Activated naive CD4-positive, alpha-beta T cell (primary cell): ENCODE measurements at places on chromosomes 11 and 22.
A peak's percentile ranks its signal among the peaks of the same experiment; 100 is the strongest.

- DNase-seq: no peak
These were observed 19.8 kb upstream of the SLC29A2 start for GRCh38 chr11:66391322-66391721.

DNA sequence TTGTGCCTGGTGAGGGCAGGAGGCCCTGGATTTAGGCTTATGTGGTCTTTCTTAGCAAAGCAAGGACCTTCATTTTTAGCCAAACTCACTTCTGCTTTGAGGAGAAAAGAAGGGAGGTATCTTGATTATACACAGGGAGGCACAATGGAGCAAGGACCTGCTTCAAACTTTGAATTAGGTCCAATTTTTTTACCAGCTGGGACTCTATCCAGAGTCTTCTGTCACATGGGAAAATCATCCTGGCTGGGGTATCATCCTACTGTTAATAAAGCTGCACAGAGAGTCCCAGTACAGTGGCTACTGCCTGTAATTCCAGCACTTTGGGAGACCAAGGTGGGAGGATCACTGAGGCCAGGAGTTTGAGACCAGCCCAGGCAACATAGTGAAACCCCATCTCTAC is 87.8 kb downstream of the CWC15 start:
- DNase-seq: no peak

DNA sequence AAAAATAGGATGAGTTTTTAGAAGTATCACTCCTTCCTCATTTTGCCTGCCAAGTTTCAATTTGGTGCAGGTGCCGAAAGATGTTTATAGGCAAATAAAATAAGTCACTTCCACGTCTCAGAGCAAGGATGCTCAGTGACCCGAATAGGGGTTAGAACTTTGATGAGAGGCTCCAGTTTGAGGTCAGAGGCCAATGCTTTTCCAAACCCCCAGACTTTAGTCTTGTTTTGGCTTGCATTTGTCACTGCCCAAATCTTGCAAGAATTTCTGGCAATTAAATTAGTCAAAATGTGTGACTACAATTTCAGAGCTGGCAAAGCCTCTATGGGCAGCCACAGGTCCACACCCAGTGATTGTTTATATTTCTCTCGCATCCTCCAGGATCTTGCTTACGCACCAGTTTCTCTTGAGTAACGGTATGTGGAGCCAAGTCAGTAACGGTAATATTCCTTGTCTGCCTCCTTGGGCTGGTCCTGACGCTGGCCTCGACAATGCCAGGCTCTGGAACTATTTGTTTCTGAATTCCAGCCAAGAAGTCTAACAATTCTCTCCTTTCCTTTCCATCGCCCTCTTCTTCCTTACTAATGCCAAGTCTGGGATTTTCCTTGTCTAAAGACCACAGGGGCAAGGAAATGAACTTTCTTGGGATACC is 9.9 kb upstream of the NUP160 start:
- no peak for DNase-seq

DNA sequence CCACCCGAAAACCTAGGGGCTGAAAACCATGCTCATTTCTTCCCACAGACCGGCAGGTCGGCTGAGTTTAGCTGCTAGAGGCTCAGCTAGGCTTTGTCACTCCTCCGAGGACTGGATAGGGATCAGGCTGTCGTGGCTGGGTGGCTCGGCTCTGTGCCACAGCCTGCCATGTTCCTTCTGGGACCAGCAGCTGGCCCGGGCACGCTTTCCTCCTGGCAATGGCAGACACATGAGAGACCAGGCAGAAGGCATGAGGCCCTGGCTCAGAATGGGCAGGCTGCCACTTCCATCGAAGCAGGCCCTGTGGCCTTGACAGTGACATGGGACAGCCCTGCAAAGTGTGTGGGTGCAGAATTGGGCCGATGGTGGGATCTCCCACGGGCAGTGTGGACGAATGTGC is 20.9 kb downstream of the PARVG start:
- DNase-seq: no peak

GRCh38 chr22:17307566-17307965 is 61.7 kb upstream of the CECR2 start:
- DNase-seq: no peak

DNA sequence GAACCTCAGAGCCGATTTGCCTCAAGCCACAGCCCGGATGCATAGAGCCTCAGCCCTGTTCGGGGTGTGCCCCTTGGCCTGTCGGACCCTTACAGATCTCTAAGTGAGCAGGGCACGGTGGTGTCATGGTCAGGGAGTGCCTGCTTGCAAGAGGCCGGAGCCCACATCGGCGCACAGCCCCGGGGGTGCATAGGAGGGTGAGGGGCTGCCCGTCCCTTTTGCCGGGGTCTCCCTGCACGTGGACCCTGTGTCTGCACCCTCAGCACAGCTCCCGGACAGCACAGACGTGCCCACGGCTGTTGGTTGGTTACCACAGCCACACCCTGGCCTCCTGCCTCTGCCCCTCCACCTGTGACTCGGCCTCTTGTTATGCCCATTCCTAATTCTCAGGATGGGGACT is 6.5 kb downstream of the RAB36 start:
- no peak for DNase-seq

DNA sequence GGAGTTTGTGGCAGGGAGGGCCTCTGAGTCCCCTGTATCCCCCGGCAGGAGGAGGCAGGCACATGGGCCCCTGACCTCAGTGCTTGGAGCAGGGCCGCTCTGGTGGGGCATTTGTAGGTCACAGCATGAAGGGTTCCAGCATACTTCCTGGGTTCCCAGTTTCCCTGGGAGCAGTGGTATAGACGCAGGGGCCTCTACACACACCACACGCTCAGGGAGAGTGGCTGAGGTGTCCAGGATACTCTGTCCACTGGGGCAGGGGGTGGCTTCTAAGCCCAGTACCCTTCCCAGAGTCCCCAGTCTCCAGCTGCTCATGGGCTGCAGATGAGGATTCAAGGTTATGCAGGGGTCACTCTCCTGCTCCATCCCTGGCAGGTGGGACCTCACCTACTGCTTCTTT is 6.1 kb downstream of the LSP1 start:
- no peak for DNase-seq

GRCh38 chr11:20000351-20001134 is 159.7 kb downstream of the DBX1 start:
- no peak for DNase-seq

DNA sequence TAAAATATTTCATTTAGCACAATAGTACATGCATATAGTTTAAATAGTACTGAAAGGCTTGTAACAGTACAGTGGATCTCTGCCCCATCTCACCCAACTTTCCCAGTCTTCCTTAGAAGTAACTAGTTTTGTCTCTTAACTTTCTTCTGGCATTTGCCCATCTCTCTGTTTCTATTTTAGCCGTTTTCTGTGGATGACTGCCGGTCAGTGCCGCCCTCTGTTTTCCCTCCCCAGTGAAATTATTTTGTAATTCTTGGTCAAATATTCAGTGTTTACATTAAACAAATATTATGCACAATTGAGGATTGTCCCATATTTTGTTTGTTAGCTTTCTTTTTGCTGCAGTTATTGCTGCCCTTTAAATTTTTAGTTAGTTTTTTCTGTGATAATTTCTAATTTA is 8.3 kb downstream of the PDHX start:
- DNase-seq: no peak

DNA sequence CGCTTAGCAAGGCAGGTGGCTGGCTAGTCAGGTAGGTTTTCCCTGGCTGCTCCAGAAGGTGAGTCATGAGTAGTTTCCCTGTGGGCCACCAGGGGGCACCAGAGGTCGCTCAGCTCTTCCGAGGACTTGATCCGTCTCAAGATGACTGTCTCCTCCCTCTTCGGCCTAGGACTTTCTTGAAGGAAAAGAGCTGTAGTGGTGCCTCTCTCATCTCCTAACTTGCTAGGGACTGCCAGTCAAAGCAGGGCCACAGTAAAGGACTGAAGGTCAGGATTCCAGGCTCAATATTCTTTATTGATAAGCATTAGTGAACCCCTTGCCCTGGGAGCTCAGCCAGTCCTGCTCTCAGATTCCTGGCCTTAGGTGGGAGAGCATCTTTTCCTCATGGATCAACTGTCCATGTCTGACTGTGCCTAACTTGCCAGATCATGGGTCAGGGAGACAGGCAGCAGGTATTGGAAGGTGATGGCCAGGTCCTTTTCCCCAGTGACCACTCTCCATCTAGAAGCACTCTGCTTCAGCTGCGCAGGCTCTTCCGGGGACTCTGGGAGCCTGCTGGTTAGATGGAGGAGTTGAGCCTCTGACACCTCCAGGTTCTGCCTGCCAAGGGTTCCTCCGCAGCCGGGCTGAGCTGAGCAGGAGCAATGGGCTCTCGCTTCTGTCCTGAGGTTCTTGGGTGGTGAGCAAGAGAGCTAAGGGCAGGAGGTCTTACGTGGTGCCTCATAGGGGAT is 1.9 kb downstream of the POLD4 start:
- peak; percentile 34 for DNase-seq

GRCh38 chr11:130737866-130738431 is 178.3 kb downstream of the SNX19 start:
- DNase-seq: no peak

- no peak for DNase-seq
These were observed 111.8 kb upstream of the API5 start for GRCh38 chr11:43200031-43200430.

DNA sequence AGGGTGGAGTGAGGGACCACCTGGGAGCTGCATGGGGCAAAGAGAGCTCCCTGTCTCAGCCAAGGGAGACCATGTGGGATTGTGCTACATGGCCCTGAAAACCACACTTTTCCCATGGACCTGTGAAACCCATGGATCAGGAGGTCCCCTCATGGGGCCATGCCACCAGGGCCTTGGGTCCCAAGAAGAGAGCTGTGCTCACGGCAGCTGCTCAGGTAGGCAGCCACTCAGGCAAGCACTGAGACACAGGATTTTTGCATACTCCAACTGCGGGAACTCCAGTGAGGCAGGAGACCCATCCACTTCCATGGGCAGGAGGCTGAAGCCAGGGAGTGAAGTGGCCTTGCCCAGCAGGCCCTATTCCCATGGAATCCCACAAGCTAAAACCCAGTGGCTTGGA is 190.0 kb downstream of the KCNA4 start:
- no peak for DNase-seq
